ENCODE measurements at places on chromosomes 7 and 10.

GRCh38 chr7:29332042-29332811, 137.7 kb downstream of the CHN2 start:
- DNase-seq = peak; percentile 100

GRCh38 chr10:26046073-26046700, 112.2 kb downstream of the MYO3A start:
- no peak for DNase-seq

GRCh38 chr10:7819121-7819460, 786 bp downstream of the TAF3 start:
- no peak for DNase-seq

DNA sequence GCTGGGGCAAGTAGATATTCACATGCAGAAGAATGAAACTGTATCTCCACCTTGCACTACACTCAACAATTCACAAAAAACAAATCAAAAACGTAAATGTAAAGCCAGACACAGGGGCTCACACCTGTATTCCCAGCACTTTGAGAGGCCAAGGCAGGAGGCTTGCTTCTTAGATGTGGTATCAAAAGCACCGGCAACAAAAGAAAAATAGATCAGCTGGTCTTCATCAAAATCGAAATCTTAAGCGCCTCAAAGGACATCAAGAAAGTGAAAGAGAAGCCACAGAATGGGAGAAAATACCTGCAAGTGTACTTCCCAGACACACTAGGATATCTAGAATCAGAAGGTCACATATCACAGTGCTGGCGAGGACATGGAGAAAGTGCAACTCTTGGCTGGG, 31.3 kb downstream of the GPER1 start:
- no peak for DNase-seq

Measured in NCI-H2081 treated with DMSO at 0.1 percent for 48 hours (cell line).